ENCODE measurements at places on chromosomes 16 and 17.

DNA sequence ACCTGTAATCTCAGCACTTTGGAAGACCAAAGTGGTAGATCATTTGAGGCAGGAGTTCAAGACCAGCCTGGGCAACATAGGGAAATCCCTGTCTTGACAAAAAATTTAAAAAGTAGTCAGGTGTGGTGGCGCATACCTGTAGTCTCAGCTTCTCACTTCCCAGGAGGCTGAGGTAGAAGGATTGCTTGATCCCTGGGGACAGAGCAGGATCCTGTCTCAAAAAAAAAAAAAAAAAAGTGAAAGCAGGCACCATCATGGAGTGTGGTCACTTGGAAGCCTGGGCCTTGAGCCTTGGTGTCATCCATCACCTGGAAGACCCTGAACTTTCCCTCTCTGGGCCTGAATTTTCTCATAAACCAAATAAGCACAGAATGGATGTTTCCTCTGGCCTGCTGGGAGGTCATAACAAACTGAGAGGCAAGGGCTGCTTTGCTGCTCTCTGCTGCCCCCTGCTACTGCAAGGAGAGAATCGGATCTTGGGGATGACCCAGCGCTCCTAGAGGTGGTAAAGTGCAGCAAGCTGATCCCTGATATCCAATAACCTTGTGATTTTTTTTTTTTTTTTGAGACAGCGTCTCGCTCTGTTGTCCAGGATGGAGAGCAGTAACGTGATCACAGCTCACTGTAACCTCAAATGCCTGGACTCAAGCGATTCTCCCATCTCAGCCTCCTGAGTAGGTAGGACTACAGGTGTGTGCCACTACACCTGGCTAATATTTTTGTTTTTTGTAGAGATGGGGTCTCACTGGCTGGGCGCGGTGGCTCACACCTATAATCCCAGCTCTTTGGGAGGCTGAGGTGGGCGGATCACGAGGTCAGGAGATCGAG lies 75.9 kb upstream of the RNU2-1 start:
- DNase-seq: no peak

- DNase-seq: no peak
Observed at GRCh38 chr16:3842994-3843393, 37.5 kb downstream of the CREBBP start.

DNA sequence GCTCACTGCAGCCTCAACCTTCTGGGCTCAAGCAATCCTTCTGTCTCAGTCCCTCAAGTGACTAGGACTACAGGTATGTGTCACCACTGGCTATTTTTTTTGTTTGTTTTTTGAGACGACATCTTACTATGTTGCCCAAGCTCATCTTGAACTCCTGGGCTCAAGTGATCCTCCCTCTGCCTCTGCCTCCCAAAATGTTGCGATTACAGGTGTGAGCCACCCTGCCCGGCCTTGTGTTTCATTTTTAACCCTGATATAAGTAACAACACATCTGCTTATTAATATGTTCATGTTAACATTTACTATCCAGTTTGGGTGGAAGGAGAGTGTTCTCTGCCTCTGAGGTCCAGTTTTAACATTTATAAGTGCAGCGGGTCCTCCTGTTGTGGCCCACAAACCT lies 3.1 kb downstream of the FAM20A start:
- no peak for DNase-seq

DNA sequence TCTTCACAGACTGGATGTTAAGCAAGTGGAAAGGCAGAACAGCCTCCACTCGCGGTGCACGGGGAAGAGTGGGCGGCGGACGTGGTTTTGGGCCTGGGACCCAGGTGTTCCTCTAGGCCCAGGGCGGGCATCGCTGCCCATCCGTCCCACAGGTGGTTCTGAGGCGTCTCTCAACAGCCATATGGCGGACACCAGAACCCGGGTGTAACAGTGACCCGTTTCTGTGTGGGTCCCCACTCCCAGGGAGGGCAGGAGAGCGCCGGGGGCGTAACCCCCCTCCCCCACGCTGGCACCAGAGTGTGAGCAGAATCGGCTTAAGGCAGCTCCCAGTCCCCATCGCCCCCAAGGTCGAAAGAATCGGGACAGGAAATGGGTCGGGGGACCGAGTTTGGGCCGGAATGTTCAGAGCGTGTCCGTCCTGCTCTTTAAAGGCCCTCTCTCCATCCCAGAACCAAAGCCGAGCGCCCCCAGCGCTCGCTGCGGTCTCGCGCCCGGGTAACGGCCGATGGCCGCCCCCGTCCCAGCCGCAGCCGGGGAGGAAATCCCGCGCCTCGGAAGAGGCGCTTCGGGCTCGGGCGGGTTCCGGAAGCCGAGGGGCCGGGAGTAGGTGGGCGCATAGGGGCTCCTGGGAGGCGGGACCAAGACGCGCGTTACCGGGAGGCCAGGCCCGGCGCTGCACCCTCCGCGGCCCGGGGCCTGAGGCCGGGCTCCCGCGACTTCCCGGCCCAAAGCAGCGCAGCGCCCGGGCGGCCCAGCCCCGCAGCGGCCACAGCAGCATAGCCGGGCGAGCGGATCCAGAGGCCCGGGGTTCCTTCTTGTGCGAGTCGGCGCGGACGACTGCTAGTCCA lies at the start of gene TK2:
TK2 (minus strand) TSS at position 839 of the 848 bp plus-strand sequence; CDS start at position 778, 61 bp downstream.
- peak; percentile 41 for DNase-seq

DNA sequence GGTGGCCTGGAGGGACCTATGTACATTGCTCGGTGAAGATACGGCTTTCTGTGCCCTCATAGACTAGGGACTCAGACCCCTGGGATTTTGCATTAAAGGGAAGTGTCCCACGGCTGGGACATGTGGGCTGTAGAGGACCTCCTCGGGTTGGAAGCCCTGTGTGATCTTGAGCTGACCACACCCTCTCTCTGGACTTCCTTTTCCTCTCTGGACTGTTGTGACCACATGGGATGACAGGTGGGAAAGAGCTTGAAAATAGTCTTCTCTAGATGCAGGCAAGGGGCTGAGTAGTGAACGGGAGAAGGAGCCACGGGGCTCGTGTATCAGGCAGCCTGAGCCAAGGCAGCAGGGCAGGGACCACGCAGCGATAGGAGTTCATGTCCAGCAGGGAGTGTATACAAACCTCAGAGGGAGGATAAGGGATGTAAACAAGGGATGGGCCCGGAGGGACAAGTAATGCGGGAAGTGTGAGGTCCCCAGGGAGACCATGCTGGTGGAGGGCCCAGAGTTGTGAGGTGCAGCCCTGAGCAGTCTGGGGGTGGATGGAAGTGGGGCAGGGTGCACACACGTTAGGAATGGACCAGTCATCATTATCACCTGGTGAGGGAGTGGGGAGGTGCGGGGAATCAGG lies 4.5 kb upstream of the SLC4A1 start:
- no peak for DNase-seq

- DNase-seq: no peak
Observed at GRCh38 chr17:9356488-9356911, 219.1 kb downstream of the STX8 start.

DNA sequence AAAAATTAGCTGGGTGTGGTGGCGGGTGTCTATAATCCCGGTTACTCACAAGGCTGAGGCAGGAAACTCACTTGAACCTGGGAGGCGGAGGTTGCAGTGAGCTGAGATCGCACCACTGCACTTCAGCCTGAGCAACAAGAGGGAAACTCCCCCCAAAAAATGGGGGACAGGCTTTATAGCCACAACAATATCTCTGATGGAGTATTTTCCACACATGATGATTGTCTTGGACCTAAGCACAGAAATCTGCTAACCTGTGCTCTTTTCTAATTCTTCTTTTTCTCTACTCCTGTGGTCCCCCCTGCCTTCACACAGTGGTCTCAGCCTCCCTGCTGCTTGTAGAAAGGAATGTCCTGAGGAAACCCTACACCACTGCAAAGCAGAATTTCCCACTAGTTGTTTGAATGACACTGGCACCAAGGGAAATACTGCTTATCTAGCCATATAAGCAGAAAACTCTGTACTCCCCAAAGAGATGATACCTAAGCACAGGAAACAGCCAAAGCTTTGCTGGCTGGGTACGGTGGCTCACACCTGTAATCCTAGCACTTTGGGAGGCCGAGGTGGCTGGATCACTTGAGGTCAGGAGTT lies 117.6 kb downstream of the USP31 start:
- DNase-seq: no peak

DNA sequence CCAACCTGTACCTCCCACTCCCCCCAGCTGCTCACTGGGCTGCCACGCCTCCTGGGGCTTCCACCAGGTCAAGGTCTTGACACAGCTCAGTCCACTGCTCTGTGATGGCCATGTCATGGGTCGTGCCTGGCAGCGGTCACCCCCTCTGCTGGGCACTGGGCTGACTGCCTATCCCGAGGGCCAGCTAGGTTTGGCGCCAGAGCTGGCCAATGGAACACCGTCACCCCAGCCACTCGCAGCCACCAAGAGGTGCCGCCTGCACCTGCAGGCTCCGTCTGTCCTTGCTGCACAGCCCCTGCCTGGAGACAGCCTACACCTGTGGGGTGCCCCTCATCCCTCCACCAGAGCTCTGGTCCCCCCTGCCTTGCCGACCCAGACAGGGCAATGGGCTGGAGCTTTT lies 4.5 kb upstream of the RAB40C start:
- no peak for DNase-seq

DNA sequence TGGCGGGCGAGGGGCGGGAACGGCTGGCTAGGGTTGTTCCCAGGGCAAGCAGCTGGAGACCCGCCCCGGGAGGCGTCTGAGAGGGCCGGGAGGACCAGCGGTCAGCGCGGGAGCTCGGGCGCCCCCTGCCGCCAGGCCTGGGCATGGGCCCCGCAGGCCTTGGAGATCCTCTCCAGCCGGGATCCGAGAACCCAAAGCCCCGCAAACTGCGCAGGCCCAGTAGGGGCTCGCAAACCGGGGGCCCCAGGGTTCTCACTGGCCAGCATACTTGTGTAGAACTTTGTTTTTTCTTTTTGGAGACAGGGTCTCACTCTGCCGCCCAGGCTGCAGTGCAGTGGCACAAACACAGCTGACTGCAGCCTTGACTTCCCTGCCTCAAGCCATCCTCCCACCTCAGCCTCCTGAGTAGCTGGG lies 20.8 kb upstream of the ZNF423 start:
- no peak for DNase-seq

DNA sequence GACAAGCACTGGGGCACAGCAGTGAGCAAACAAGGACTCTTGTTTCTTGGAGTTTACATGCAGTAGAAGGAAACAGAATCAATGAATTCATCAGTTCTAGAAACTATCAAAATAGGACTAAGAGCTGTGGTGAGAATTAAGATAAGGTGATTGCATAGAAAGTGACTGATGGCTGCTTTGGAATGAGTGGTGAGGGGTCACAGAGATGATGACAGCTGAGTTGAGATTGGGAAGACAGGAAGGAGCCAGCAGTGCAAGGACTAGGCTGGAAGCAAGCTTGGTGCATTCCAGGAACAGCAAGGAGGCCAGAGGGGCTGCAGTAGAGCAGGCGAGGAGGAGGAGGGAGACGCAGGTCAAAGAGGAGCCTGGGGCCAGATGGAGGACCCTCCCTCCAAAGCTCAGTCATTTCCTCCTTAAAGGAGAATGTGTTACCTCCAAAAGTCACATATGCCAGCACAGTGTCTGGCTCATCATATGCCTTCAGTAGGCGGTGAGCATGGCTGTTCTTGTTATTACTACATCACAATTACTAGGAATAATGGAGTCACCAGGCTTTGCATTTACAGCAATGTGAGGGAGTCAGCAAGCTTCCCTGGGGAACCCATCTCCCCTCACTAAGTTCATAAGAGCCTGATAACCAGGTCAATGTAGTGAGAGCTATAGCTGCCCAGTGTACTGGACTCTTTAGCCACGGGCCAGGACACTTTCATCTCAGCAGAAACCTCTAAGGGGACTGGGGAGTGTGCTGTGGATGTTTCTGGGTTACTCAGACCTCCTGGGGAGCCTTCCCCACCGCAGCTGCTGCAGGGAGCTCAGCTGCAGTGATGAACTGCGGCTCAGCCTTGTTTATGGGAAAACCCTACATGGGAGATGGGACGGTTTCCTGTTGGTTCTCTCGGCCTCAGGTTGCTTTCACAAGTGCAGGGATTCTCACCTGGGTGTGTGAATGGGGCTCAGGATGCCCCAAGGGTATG lies 157.2 kb downstream of the SEC14L1 start:
- no peak for DNase-seq

- DNase-seq: no peak
Observed at GRCh38 chr16:50306287-50306686, 39.9 kb downstream of the ADCY7 start.

DNA sequence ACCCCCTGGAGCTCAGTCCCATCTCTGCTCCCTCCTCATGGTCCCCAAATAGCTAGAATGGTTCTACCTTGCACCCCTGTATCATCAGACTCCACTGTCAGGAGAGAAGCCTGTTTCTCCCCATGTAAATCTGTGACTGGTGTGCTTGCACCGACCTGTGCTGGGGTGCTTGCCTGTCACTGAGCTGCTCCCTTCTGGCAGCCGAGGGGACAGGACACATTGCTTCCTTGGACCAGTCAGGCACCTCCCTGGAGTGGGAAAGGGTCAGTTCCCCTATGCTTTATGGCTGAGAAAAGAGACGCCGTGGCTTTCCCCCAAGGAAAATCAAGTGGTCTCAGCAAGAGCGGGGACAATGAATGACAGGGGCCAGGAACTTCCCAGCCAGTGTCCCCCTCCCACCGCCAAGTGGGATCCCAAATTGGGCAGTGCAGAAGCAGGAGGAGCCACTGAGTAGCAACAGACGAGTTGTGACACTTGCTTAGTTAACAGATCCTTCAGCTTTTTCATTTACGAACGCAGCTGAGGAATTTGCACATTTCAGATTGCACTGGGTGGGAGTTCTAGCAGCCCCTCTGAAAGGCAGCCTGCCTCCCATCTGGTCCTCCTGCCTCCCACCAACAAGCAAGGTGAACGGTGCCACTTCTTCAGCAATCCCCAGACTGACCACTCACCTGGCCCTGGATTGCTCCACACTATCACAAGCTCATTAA lies 156.4 kb downstream of the KATNIP start:
- no peak for DNase-seq

DNA sequence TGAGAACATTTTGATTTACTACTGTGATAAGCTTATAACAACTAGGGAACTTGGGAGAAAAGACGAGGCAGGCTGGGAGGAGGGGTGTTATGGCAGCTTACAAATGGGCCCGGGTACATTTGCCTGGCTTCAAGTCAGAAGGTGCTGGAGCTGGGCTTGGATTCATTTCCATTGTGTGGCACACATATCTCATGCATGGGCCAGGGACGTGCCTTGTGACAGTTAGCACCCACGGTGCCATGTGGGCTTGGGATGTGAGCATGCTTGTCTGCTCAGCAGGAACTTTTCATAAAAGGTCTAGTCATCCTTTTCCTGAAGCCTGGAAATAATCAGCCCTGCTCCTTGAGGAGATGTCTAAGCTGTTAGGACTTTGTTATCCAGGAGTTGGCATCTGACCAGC lies 572.2 kb downstream of the CDH13 start:
- no peak for DNase-seq

- no peak for DNase-seq
Observed at GRCh38 chr16:67269766-67270165, 9.6 kb upstream of the PLEKHG4 start.

- no peak for DNase-seq
Observed at GRCh38 chr17:37273409-37274051, 102.3 kb upstream of the C17orf78 start.
